ENCODE measurements at places on chromosomes 2 and 18.

- peak; percentile 33 for DNase-seq
Observed at GRCh38 chr18:10041180-10041579, 127.4 kb downstream of the VAPA start.

GRCh38 chr2:232966122-232966521 lies 46.9 kb downstream of the NGEF start:
- DNase-seq = no peak

GRCh38 chr2:20091305-20091991 lies 40.0 kb upstream of the LAPTM4A start:
- peak; percentile 97 for DNase-seq

DNA sequence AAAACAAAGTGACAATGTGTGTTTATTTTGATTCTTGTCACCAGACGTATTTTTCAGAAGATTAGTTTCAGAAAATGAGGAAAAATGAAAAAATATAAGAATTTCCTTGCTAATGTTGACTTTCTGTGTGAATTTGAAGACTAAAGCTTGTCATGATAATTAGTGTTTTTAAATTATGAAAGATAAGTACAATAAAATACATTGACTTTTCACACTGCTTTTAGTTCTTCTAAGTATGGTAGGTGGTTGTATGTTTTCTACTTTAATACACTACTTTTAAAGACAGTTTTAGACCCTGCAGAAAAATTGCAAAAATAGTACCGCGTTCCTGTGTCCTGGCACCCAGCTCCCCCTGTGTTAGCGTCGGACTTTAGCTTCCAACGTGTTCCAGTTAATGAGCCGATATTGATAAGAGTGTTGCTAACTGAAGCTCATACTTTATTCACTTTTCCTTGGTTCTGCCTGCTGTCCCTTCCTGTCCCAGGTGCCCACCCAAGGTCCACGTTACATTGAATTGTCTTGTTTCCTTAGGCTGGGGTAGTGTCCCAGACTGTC lies 695 bp downstream of the RBFA start:
- no peak for DNase-seq

DNA sequence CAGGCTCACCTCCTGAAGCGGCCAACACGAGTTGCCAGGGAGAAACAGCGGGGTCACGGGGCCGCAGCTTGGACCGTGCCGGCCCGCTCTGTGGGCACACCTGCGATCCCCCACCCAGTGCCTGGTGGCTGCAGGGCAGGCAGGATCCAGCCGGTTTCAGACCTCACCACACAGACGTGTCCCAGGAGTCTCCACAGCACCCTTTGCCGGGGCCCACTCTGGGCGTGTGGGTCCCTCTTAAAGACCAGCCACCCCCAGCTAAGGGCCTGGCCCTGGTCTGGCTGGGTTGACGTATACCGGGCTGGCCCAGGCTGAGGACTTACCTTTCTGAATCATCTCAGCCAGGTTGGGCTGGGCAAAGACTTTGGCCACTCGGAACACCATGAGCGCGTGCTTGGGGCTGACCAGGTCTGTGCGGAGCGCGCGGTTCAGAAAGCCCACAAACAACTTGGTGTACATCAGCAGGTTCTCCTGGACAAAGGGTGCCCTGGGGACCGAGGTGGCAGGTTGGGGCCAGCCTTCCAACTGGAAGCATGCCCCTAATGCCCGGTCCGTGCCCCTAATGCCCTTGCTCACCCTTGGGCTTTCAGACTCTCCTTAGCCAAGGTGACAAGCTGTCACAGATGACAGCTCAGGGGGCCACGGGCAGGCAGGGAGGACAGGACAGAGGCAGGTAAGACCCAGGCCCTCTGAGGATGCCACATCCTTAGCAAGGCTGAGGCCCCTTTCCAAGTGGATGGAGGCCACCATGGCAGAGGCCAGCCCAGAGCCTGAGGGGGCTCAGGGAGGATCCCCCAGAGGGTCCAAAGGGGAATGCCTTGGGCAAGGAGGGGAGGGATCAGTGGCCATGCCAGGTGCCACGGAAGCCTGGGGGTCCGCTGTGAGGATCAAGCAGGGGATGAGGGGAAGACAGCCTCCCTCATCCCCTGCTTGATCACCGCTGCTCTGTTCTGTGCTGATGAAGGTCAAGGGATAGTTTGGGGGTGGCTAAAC lies 10.2 kb upstream of the CCDC74B start:
- DNase-seq = no peak

- peak; percentile 28 for DNase-seq
Observed at GRCh38 chr2:146874260-146874658, 970.6 kb upstream of the ACVR2A start.

GRCh38 chr2:69933254-69933828 lies 18.4 kb downstream of the MXD1 start:
- DNase-seq = no peak

GRCh38 chr2:45418532-45418931 lies 192.5 kb downstream of the SRBD1 start:
- DNase-seq = no peak

GRCh38 chr2:96580771-96581170 lies 44.2 kb downstream of the ARID5A start:
- DNase-seq = no peak

DNA sequence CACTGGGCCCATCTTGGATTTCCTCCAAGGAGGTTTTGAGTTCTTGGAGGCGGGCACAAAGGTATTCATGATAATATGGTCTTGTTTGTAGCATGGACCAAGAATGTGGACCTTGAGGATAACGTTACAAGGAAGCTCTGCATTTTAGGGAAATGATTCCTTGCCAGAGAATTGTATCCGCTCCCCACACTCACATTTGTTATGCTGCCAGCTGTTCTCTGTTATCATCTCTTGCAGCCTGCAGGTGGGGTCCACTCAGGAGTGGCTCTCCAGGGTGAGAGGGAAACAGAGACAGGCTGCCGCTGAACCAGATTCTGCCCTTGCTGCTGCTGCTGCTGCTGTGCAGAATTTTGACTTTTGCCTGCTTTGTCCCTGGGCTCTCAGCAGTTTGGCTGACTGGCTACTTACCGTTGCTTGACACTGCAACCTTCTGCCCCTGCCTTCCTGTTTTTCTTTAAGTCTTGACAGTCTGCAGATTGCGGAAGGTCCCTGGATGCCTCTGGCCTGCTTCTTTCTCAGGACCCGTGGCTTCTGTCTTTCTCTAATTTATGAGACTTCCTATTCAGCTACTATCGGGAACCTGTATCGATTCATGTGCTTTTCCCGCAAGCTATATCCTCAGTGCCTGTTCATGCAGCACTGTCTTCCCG lies 122.3 kb upstream of the DOCK10 start:
- no peak for DNase-seq

GRCh38 chr2:193088026-193088425 lies 893.3 kb upstream of the TMEFF2 start:
- DNase-seq = no peak

GRCh38 chr2:96532641-96533291 lies 3.8 kb upstream of the ARID5A start:
- no peak for DNase-seq
